ENCODE measurements at places on chromosomes 1 and 21.
A peak's percentile ranks its signal among the peaks of the same experiment; 100 is the strongest.

GRCh38 chr1:156892190-156893047 lies 1.1 kb upstream of the PEAR1 start:
- DNase-seq, result peak; percentile 77

DNA sequence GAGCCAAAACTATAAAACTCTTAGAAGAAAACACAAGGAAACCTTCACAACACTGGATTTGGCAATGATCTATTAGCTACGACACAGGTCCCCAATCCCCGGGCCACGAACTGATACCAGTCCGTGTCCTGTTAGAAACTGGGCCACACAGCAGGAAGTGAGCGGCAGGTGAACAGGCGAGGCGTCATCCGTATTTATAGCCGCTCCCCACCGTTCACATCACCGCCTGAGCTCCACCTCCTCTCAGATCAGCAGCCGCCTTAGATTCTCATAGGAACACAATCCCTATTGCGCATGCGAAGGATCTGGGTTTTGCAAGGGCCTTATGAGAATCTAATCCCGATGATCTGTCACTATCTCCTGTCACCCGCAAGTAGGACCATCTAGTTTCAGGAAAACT lies 11.9 kb downstream of the TFB2M start:
- no peak for DNase-seq

DNA sequence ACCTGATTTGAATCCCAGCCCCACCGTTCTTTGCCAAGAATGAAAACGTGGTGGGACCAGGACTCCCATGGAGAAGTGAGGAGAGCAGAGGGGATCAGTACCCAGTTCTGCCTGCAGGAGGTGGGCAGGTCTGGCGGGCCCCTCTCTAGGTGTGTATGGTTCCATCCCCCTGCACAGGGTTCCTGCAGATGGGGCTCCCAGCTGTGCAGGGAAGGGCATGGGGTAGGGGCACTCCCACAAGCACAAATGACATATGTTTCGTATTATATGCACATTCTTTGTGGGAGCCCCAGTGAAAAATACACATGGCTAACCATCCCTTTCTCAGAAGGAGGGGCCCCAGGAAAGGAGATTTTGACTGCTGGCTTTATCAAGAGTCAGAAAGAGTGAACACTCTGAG lies 144.6 kb downstream of the PLPP3 start:
- no peak for DNase-seq

DNA sequence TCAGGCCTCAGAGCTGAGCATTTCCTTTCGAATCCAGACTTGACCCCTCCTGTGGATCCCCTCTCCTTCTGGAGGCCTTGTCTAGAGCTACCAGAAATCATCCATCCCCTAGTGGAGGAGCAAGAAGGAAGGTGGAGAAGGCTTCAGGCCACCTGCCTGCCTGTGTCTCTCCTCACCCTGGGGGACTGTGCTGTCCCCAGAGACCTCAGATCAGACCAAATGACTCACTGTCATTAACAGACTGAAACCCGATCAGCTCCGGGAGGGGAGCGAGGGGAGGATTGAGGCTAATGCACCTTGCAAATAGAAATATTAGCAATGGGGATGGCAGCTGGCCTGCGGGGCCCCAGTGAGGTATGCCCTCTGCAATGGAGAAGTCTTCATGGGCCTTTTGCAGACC lies 2.1 kb downstream of the MYBPH start:
- no peak for DNase-seq

DNA sequence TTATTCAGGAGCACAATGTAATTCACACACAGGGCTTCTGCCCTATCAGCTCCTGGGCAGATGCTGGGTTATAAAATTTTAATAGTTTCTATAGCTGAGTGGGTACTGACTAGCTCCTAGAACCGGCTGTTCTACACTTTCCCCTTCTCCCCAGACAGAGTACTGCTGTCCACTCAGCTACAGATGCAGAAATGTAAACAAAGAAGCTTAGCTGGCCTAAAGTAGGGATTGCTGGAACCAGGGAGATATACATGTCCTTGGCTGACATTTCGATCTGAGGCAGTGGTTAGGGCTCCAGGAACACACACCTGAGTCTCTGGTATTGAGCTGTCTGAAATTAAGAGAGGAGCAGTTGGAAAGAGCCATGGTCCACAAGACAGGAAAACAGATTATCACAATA lies 211.5 kb upstream of the USP24 start:
- DNase-seq, result no peak

DNA sequence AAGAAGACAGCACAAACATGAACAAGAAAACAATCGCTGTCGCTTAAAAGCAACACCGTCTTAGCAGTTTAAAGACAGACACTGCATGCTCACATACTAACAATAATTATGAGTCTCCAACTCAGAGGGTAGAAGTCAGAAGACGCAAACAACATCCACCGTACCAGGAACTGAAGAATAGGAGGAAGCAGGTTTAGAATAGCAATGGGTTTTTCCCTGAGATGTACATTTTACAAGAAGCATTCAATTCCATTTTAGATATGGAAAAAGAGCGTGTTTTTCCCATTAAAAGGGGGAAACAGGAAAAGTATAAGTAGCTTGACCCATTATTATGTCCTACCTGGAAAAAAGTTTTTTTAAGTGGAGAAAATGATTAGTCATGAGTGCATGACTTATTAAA lies 34.5 kb upstream of the KCNE1 start:
- no peak for DNase-seq

DNA sequence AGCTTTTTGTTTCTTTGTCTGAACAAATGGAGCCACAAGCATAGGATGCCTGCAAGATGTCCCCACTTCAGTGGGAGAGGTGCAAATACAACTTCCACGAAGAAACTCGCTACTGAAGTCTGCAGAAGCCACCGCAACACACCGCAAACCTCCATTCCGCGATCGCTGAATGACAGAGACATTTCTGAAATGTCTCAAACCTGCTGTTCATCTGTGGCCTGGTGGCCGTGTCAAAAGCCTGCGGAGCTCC lies 1.0 kb downstream of the TP53BP2 start:
- peak; percentile 74 for DNase-seq

GRCh38 chr1:109485001-109485400 lies 1.3 kb downstream of the ATXN7L2 start:
- no peak for DNase-seq

GRCh38 chr21:34126269-34126668 lies 52.9 kb downstream of the MRPS6 start:
- no peak for DNase-seq

DNA sequence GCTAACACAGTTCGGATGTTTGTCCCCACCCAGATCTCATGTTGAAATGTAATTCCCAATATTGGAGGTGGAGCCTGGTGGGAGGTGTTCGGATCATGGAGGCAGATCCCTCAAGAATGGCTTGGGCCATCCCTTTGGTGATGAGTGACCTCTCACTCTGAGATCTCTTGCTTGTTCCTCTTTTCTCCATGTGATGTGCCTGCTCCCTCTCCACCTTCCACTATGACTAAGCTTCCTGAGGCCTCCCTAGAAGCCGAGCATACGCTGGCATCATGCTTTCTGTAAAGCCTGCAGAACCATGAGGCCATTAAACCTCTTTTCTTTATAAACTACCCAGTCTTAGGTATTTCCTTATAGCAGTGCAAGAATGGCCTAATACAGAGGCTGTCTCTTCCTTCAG lies 8.1 kb upstream of the PLA2G5 start:
- no peak for DNase-seq

DNA sequence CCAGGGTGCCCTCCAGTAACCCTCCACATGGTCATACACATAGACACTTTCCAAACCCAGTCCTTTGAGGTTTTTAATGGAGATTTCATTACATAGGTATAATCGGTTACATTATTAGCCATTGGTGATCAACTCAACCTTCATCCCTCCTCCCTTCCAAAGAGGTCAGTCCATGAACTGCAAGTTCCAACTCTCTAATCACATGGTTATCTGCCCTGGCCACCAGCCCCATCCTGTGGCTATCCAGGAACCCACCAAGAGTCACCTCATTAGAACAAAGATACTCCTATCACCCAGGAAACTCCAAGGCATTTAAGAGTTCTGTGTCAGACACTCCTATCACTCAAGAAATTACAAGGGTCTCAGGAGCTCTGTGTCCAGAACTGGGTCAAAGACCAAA lies 12.2 kb downstream of the ATP1A4 start:
- no peak for DNase-seq

- DNase-seq, result no peak
Measured at GRCh38 chr1:44655609-44656008, 18.7 kb downstream of the TMEM53 start.

DNA sequence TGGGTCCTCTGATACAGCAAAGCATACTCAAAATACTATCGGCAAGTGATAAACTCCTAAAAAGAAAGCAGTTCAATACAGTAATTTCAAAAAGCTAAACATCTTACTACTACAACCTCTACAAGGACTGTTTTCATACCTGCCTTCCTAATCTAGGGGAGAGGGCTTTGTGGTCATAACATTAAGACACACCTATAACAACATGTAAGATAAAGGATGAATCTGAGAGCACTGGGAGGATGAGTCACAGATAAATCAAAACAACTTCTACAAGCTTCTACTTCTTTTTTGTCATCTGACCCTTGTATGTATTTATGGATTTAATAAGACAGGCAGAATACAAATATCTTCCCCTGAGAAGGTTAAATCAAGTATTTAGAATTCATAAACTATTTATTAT lies 40.0 kb downstream of the LTN1 start:
- no peak for DNase-seq

DNA sequence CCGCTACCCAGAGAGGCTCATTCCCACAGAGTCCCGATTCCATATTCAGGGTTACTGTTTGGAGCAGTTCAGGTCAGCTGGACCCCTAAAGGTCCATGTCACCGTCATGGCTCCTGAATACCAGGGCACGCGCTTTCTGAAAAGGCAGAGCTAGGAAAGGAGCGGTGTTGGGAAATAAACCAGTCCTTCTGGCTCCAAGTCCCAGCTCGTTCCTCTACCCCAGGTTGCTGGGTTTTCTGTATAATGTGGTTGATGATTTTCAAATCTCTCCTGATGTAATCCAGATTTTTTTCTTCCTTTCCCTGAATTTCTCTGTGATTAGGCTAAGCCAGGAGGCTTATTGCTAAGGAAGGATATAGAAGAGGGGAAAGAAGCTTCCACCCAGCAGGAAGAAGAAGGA lies 14.0 kb upstream of the PKP1 start:
- DNase-seq, result no peak

DNA sequence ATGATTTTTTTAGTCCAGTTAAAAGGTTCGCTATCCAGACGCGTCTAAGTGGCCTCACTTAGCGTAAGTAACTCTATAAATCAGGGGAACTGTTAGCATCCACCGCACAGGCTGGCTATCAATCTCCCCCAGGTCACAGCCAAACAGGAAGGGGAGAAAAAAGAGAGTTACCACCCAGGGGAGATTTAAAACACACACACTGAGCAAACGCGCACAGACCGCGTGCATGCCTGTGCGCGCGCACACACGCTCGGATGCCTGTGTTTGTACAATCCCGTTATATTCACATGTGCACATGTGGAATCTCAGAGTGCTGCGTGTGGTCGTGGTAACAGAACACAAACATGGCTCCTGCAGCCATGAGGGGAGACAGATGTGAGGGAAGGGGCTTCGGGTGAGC lies 125.4 kb downstream of the CASZ1 start:
- no peak for DNase-seq

- DNase-seq, result no peak
Measured at GRCh38 chr1:167068761-167069160, 21.4 kb downstream of the GPA33 start.

DNA sequence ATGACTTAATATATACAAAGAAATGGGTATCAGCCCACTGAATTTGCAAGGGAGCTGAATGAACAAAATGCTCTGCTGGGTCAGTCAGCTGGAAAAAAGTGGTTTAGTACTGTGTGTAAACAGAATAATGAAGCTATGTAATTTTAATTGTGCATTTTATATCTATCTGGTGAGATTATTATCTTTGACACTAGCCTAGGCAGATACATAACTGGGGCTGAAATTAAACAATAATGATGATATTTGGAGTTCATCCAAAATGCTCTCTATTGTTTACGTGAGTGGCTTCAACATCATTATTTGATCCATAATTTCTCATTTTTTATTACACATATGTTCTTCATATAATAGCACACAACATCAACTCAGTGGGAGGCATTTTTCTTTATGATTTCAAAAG lies 208.5 kb upstream of the SNX7 start:
- DNase-seq, result no peak

DNA sequence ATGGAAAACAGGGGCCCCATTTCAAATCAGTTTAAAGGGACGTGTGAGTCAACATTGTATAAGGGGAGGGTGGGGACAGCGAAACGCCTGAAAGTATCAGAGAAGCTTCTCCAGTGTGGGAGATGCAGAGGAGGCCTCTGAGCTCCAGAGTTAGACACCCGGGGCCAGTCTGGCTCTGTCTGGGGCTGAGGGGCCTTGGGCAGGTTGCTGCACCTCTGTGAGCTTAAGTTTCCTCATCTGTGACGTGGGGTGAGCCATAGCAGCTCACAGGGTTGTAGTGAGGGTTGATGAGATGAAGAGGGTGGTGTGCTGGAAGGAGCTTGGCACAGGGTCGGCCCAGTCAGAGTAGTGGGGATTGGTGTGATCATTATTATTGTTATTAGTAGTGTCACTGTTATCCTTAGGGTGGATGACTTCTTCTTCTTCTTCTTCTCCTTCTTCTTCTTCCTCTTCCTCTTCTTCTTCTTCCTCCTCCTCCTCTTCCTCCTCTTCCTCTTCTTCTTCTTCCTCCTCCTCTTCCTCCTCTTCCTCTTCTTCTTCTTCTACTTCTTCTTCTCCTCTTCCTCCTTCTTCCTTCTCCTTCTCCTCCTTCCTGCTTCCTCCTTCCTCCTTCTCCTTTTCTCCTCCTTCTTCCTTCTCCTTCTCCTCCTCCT lies 282.0 kb downstream of the PTPRU start:
- DNase-seq, result no peak

DNA sequence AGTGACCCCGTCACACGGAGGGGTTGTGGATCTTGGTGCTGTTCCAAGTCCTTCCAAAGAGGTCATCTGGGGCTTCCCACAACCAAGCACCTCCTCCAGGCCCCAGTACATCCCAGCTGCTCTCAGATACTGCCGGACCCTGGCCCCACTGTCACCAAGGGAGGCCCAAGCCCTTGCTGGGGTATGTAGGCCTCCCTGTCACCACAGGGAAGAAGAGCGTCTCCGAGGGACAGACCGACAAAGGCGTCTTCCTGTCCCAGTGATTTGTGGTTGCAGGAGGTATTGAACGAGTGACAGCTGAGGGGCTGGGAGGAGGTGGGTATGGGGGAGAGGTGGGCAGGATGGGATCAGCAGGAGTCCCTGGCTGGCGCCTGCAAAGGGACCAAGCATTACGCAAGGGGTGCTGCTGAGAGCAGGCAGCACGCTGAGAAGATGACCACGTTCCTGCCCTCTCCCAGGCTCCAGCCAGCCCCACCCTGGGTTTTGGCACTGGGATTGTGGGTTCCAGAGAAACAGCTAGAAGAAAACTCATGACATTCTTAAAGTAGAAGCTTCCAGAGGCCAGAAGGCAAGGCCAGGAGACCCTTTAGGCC lies 29.7 kb downstream of the LRP8 start:
- DNase-seq, result no peak

- no peak for DNase-seq
Measured at GRCh38 chr1:43520100-43520778, 10.4 kb upstream of the PTPRF start.

- no peak for DNase-seq
Measured at GRCh38 chr1:44460107-44460882, 55.2 kb downstream of the RNF220 start.

All from CD8-positive, alpha-beta memory T cell (primary cell).